ENCODE measurements at places on chromosomes 3 and 15.

GRCh38 chr15:74322558-74323180 lies 44.8 kb downstream of the CYP11A1 start:
- peak; percentile 12 for DNase-seq

GRCh38 chr3:52175416-52176179 lies 21.4 kb upstream of the POC1A start:
- no peak for DNase-seq

DNA sequence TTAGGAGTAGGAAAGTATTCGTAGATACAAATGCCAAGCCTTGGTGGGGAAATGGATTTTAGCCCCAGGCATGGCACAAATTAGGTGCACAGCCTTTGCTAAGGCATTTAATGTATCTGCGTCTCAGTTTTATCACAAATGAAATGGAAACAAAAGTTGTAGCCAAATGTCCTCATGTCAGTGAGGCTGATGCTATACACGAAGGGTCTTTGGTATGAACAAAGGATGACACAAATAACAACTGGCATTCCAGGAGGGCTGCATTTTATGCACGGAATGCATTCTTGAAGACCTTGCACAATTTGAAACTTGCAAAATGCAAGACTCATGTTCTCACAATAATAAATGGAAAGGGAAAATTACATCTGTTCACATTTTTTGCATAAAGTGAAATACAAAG lies 181.9 kb downstream of the SV2B start:
- DNase-seq = no peak

- no peak for DNase-seq
These were observed 495.1 kb upstream of the SGO1 start for GRCh38 chr3:20680990-20681628.

GRCh38 chr3:133542871-133543270 lies 30.6 kb upstream of the CDV3 start:
- DNase-seq = no peak

GRCh38 chr15:69141286-69141701 lies 19.1 kb upstream of the GLCE start:
- no peak for DNase-seq

- no peak for DNase-seq
These were observed 1.3 kb downstream of the CD47 start for GRCh38 chr3:108089579-108089978.

Data from activated CD8-positive, alpha-beta memory T cell treated with anti-CD3 and anti-CD28 coated beads for 1 hour (primary cell).